Aorta (tissue), 5 donors: ENCODE measurements at places on chromosomes 3 and 15. TPM values are rescaled to one million over a fixed set of nuclear protein-coding genes. Genes with fewer than 3 reads are reported as not detected.

GRCh38 chr3:99656624-99657023, 18.2 kb downstream of the COL8A1 start:
- no peak overlapping the region for H3K27ac ChIP-seq
- DNase-seq: no peak
- H3K36me3 ChIP-seq: peaks cover 4% of the 10 kb centered on the region
- H3K27me3 ChIP-seq: no peaks in the 10 kb centered on the region

DNA sequence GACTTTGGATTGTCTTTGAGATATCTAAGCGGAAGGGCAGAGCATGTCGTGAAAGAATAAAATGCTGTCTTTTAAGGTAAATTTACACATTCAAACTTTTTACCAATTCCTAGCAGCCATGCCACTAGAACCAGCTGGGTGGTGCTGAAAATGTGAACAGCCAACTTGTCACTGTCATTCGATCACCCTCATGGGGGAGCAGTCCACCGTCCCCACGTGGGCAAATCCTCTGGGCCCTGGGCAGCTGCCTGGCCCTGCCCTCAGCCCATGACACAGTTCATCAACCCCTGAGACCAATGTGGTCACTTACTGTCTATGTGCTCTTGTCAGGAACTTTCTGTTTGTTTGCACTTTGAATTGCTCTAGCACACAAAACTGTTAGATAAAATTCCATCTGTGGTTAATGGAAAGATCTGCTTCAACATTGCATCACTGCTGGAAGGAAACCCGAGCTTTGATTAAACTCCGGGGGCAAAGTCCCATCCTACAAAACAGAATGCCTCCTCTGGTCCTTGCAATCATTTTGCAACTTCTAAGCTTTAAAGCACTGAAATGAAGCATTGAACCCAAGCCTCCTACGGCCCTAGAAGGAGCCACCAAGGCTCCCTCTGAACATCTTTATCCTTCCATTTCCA, 50.1 kb downstream of the PCSK6 start:
- no peak for DNase-seq
- H3K27ac ChIP-seq: no peak overlapping the region
- H3K4me1 ChIP-seq: no peaks in the 10 kb centered on the region
- H3K36me3 ChIP-seq: no peaks in the 10 kb centered on the region

Gene NPAP1
- not detected for total RNA-seq

Gene MAP2K5
- 17.6 TPM for total RNA-seq

Gene UPK1B
- not detected for total RNA-seq

DNA sequence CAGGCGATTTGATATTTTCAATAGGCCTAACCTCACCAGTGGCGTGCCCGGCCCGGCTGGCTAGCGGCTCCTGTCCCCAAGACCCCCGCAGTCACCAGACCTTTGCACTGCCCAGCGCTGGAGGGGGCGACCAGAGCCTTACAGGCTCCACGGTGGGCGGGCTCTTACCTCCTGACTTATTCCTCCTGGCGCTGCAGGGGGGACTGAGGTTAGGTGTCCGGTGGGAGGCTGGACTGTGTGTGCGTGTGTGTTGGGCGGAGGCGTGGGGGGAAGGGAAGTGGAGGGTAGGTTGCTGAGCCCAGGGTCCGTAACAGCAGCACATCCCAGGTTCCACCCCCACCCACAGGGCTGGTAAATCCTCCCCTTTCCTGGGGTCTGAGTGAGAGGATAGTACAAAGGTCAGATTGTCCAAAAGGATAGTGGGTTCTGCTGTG, 27.5 kb upstream of the THRB start:
- peak overlapping the region; percentile 38 for H3K4me3 ChIP-seq
- no peak for DNase-seq
- no peaks in the 10 kb centered on the region for H3K27me3 ChIP-seq
- H3K27ac ChIP-seq: peak overlapping the region; percentile 27

Gene RGMA
- total RNA-seq: 25.3 TPM

Gene UBAP1L
- total RNA-seq: 5.4 TPM

Gene HERC2
- 66.1 TPM for total RNA-seq

GRCh38 chr3:194500198-194500597, 13.4 kb upstream of the ATP13A3 start:
- H3K27ac ChIP-seq: no peak overlapping the region
- H3K36me3 ChIP-seq: no peaks in the 10 kb centered on the region
- no peak overlapping the region for H3K4me3 ChIP-seq
- no peak for DNase-seq
- H3K4me1 ChIP-seq: no peaks in the 10 kb centered on the region

Gene ITIH3
- 5.7 TPM for total RNA-seq

- H3K36me3 ChIP-seq: no peaks in the 10 kb centered on the region
- peaks cover 4% of the 10 kb centered on the region for H3K4me1 ChIP-seq
- DNase-seq: peak; percentile 85
- H3K4me3 ChIP-seq: peak within 1 kb of the TSS; percentile 100
- peak within 1 kb of the TSS; percentile 32 for H3K27ac ChIP-seq
- no peaks in the 10 kb centered on the region for H3K27me3 ChIP-seq
These were observed at the start of gene ZNF385D for GRCh38 chr3:21750831-21751391. Gene ZNF385D, minus strand, starts transcription at chr3:21751210. Its CDS starts 294 bp downstream, at chr3:21750916.

DNA sequence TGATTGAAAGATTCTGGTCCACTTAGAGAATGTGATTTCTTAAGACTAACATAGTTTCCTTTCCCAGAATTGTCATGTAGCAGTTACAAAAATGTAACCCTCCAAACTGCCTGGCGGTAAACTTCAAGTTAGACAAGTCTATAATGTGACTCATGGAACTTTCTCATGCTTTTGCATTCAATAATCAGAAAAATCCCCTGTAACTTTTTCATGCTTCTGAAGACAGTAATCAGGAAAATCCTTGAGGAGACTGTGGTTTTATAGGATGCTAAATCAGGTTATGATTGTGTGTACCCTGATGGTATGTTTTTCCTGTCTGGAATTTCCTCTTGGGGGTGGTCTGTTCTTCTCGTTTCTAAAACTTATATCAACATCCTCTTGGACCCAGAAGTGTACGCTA, 74.0 kb upstream of the RARB start:
- H3K27ac ChIP-seq: no peak overlapping the region
- no peaks in the 10 kb centered on the region for H3K27me3 ChIP-seq
- H3K36me3 ChIP-seq: no peaks in the 10 kb centered on the region

GRCh38 chr3:124860599-124860998, 26.6 kb downstream of the ITGB5 start:
- no peak overlapping the region for H3K4me3 ChIP-seq
- peak; percentile 88 for DNase-seq
- no peaks in the 10 kb centered on the region for H3K36me3 ChIP-seq
- peak overlapping the region; percentile 94 for H3K27ac ChIP-seq
- H3K27me3 ChIP-seq: no peaks in the 10 kb centered on the region

Gene FETUB
- total RNA-seq: not detected

DNA sequence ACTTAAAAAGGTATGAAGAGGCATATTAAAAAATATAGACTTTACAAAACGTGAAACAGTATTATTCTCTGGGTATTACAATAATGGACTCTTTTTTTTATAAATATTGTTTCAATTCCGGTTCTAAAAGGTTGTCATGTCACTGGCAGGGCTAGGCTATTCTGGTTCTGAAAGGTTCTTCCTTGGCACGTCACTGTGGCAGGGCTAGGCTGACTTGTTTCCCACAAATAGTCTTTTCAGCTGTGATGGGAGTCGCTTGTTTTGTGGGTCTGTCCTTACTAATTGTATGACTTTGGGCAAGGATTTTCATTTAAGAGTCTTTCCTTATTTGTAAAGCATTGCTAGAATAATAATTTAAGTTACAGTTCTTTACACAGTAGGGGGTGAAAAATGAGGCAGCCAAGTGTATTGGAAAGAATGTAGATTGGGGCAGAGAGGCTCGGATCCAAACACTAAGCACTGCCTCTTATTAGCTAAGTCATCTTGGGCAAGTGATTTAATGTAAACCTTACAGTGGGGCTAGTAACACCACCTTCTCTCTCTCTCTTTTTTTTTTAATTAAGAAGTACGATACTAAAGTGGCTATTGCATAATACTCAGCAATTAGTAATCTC, 12.4 kb upstream of the MELTF start:
- no peaks in the 10 kb centered on the region for H3K36me3 ChIP-seq
- DNase-seq: no peak
- H3K4me3 ChIP-seq: no peak overlapping the region
- no peaks in the 10 kb centered on the region for H3K4me1 ChIP-seq
- H3K27me3 ChIP-seq: no peaks in the 10 kb centered on the region
- no peak overlapping the region for H3K27ac ChIP-seq

Gene SPINT1
- 3.9 TPM for total RNA-seq
